Thoracic aorta endothelial cell (primary cell): ENCODE measurements at places on chromosomes 1 and 21. TPM values are rescaled to one million over a fixed set of nuclear protein-coding genes. Genes with fewer than 3 reads are reported as not detected.

EVA1C gene
- 34.9 and 38.8 TPM in 2 replicates for total RNA-seq

ACKR1 gene
- 0.13 and 0.43 TPM in 2 replicates for total RNA-seq

OR2T35 gene
- total RNA-seq: not detected in 2 replicates

DBT gene
- 8.4 and 9.6 TPM in 2 replicates for total RNA-seq

FCAMR gene
- not detected in 2 replicates for total RNA-seq

ATF3 gene
- 1.4 and 2.4 TPM in 2 replicates for total RNA-seq

CELA3B gene
- total RNA-seq: 0.40 TPM in 1 of 2 replicates, not detected in the other
